ENCODE measurements at places on chromosomes 2 and 18.

- DNase-seq: no peak
Measured at GRCh38 chr2:177489719-177490301, 97.2 kb downstream of the AGPS start.

DNA sequence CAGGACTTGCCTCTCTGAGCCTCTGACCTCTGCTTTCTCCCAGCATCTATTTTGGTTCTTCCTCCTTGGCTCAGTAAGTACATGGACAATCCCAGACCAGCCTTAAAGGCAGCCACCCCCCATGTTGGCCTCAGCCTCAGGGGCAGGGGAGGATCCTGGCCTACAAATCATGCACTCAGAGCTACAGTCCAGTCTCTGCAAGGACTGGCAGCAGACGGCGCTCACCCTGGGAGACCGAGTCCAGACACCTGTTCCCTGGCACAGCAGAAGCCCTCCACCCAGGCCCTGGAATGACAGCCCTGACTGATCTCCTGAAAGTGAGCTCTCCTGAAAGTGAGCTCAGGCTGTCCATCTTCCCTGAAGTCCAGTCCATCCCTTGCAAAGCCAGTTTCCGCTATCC is 25.7 kb upstream of the PTPN4 start:
- DNase-seq: no peak

DNA sequence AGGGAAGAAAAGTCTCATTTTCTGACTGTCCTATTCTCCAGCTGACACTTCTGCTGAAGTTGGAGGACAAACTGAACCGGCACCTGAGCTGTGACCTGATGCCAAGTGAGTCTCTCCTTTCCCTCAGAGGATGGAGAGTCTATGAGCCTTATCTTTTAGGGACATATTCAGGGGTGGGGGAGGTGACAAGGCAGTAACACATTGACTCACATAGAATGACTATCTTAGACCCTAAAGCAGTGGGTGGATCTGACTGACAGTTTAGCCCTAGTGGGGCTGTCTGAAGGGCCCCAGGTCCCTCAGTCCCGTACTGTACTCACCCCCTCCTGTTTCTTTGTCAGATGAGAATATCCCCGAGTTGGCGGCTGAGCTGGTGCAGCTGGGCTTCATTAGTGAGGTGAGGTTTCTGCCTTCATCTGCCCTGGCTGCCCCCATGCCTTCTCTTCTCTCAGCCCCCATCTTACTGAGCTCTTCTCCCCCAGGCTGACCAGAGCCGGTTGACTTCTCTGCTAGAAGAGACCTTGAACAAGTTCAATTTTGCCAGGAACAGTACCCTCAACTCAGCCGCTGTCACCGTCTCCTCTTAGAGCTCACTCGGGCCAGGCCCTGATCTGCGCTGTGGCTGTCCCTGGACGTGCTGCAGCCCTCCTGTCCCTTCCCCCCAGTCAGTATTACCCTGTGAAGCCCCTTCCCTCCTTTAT is 805 bp upstream of the KRTCAP3 start:
- no peak for DNase-seq

DNA sequence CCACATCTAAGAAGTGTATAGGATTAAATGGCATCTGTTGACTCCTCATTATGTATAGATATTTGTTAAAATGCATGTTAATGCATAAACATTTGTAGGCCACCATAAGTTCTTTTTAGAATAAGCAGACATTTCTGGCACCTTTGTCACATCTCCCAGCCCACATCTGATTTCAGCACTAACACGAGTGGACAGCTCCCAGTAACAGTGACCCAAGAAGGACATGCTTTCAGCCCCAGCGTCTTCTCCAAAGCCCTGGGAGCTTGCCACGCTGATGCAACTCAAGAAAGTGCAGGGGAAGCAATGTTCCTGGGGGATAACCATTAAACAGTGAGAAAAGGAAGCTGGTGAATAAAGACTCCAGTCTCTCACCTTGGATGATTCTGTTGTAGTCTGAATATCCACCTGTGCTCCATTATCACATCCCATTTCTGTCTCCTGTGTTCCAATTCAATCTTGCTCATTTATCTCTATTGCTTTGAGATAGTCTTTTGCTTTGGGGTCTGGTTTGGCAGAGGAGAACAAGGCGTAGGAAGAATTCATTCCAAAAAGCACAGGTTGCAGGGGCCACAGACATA is 182.6 kb upstream of the THSD7B start:
- DNase-seq: no peak

GRCh38 chr2:197857476-197858107 is 53.2 kb downstream of the PLCL1 start:
- DNase-seq: no peak

- no peak for DNase-seq
Measured at GRCh38 chr18:35267161-35267651, 22.8 kb downstream of the ZSCAN30 start.

DNA sequence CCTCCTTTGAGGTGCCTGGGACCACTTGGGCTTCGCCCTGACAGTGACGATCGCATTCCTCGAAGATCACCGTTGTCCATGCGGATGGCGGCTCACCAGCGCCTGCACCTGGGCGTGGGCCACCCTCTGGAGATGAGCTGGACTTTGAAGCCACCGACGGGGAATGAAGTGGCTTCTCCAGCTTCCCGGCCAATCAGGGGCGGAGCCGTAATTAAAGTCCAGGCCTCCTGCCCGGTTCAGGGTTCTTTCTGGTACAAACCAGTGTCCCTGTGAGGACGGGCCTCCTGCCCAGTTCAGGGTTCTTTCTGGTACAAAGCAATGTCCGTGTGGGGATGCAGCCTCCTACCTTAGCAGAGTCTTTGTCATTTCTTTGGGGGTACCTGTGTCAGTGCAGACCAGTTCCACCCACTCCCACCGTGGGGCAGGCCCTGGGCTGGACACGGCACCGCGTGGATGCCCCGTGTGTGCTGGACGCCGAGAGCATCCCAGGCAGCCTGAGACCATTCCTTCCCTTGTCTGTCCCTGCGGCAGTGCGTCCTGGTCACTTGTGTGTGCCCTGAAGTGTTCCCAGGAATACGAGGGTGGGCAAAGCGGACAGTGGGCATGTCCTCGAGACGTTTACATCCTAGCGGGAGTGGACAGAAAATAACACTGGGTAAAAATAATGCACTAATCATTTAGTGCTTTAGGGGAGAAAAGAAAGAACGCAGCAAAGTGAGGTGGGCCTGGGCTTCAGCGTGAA is 55.0 kb downstream of the KCNG2 start:
- DNase-seq: no peak

GRCh38 chr2:55391155-55391554 is 28.5 kb downstream of the CCDC88A start:
- no peak for DNase-seq

DNA sequence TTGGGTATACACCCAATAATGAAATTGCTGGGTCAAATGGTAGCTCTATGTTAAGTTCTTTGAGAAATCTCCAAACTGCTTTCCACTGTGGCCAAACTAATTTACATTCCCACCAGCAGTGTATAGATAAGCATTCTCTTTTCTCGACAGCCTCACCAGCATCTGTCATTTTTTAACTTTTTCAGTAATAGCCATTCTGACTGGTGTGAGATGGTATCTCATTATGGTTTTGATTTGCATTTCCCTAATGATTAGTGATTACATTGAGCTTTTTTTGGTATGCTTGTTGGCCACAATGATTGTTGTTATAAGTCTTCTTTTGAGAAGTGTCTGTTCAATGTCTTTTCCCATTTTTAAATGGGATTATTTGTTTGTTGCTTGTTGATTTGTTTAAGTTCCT is 50.4 kb upstream of the EPAS1 start:
- DNase-seq: no peak

Data from AG04449 (cell line).